Right renal cortex interstitium (tissue), 3 donors: ENCODE measurements at places on chromosomes 5 and 9. TPM values are rescaled to one million over a fixed set of nuclear protein-coding genes. Genes with fewer than 3 reads are reported as not detected.

DNA sequence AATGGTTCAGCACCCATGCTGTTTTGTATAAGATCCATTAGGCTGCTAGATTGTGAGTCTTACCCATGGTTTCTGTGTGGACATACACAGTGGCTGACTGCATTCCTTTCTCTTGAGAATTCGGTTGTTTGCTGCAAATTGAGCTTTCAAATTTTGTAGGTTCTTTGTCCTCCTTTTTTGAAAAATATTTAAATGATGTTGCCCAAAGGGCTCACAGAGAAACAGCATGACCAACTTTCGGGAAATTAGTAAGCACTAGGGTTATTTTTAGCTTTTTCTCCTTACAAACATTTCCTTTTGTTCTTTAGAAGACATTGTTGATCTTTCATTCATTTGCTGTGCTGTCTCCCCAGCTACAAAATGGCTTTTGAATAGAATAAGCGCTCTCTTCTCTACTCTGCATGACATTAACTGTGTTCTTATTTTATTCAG, 79.4 kb downstream of the NLN start:
- DNase-seq: no peak

DNA sequence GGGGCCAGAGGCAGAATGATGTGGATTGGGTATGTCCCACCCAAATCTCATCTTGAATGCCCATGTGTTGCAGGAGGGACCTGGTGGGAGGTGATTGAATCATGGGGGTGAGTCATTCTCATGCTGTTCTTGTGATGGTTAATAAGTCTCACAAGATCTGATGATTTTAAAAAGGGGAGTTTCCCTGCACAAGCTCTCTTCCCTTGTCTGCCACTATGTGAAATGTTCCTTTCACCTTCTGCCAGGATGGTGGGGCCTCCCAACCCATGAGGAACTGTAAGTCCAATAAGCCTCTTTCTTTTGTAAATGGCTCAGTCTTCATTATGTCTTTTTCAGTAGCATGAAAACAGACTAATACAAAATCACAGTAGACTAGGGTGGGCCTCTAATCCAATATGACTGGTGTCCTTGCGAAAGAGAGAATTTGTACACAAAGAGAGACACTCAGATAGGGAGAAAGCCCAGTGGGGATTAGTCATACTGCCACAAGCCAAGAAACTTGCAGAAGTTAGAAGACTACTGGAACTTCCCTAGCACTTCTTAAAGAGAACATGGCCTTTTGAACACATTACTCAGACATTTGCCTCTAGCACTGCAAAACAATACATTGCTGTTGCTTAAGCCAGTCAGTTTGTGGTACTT, 68.4 kb downstream of the ANXA1 start:
- no peak for DNase-seq

Gene FRMD3
- 22.8 TPM for polyA plus RNA-seq

Gene FABP6
- not detected for polyA plus RNA-seq

DNA sequence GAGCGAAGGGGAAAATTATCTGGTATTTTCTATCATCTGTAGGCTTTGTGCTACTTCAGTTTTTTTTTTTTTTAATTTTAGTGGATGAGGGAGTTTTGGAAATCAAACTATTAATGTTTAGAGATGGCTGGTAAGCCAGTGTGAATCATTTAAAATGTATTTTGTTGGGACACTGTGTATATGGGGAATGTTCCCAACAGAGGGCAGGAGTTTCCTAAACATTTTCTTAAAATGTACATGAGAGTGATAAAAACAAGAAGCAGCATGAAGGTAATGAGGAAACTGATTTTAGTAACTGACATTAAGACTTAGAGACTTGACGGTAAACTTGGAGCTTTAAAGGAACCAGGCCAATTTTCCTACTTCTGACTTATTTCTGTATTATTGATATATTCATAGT, 68.2 kb upstream of the ITGA2 start:
- no peak for DNase-seq

GRCh38 chr9:91195372-91196012, 166.2 kb downstream of the AUH start:
- no peak for DNase-seq

- DNase-seq: no peak
These were observed 2.8 kb downstream of the LARS1 start for GRCh38 chr5:146179696-146180095.

DNA sequence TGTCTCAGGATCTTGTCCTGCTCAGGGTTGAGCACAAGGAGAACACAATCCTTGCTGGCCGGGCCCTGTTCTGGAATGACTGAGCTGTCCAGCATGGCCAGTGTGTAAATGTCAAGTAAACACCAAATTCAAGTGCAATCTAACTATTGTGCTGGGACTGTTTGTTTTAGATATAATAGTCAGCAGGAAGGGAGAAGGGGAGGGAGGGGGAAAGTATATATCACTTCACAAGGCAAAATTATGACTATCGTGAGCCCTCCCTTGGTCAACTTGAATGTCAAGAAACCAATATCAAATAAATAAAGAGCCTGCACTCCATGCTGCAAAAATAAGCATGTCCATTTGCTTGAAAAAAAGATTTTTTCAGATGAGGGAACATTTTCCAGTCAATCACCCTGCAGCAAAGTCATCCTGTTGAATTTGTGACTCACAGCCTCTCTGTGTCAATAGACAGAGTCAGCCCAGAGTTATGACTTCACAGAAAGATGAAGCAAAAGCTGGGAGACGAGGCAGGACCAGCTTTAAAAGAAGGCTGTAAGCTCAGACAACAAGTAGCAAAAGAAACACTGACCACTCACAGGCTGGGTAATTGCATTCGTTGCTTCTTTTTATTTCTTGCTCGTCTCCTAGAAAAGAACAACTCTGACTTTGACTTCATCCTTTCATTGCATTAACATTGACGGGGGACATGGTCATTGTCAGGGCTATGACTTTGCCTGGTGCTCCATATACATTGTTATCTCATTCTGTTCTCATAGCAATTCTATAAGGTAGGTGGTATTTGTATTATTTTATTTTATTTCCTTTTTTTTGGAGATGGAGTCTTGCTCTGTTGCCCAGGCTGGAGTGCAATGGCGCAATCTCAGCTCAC, 15.3 kb upstream of the KLF4 start:
- no peak for DNase-seq

DNA sequence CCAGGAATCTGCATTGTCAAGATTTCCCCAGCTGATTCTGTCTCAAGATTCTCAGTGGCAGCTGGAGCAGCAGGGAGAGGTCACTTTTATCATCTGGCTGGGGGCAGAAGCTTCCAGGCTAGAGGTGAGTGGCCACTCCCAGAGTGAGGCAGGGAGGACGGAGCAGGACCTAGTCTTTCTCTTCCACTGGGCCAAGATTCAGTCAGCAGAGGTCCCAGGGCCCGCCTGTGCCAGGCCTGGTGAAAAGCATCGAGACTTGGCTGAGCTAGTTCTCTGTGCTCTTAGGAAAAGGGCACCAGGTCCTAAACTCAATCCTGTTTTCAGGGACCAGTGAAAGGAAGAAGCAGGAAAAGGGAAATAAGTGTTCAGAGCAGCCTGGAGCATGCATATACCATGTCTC, 46.6 kb downstream of the IRX1 start:
- no peak for DNase-seq

- no peak for DNase-seq
These were observed 53.4 kb upstream of the SV2C start for GRCh38 chr5:76029739-76030138.

DNA sequence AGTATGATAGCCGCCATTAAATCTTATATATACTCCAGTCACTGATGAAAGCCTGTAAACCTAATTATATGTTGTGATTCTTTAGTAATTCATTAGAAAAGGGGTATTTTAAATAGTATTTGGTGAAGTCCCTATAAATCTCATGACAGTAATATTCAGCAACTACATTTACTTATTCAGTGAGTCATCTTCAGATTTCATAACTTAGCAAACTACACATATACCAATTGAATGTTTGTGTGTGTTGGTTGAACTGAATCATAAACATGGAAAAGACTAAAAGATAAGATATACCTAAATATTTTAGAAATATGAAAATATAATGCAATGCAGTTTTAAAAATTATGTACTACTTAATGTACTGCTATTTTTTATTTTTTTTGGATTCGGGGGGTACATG, 1050.4 kb downstream of the MAT2B start:
- DNase-seq: no peak

GRCh38 chr5:169248550-169248949, 52.4 kb downstream of the SLIT3 start:
- no peak for DNase-seq

DNA sequence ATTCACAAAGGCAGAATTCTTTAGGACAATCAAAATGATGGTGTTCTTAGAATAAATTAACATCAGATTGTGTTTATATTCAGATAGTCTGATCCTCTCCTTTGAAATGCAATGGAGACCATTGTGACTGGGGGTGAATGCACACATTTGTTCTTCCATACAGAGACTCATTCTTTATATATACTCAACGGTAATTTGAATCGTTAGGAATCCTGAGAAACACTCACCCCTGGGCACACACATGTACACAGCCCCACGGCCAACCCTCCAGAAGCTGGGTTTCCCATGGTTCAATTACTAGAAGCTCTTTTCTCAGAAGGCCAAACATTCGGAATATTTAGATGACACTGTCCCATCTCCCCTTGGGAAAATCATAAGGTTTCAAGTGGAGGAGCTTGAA, 57.5 kb upstream of the EPB41L4B start:
- DNase-seq: no peak

Gene CARTPT
- not detected for polyA plus RNA-seq
